ENCODE measurements at places on chromosomes 2 and 18.

DNA sequence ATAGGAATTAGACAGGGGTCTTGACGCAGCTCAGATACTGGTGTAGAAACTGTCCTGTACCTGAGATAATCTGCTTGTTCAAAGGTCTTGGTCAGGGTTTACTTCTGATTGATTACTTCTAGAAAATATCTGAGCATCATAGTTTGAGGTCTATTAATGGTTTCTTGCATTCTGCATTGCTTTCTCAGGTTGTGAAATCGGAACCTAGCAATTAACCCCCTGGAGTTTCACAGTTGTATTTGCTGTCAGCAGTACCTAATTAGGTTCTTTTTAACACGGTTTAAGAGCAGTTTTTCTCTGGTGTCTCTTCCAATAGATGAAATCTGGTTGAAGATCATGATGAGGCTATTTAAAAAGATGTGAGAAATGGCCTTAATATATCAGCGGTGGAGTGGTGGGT lies 428.6 kb upstream of the SYT4 start:
- no peak for DNase-seq

- peak; percentile 16 for DNase-seq
Observed at GRCh38 chr2:171523088-171524017, 1.1 kb downstream of the CYBRD1 start.

GRCh38 chr18:23629444-23629946 lies 33.2 kb downstream of the ANKRD29 start:
- DNase-seq, result no peak

DNA sequence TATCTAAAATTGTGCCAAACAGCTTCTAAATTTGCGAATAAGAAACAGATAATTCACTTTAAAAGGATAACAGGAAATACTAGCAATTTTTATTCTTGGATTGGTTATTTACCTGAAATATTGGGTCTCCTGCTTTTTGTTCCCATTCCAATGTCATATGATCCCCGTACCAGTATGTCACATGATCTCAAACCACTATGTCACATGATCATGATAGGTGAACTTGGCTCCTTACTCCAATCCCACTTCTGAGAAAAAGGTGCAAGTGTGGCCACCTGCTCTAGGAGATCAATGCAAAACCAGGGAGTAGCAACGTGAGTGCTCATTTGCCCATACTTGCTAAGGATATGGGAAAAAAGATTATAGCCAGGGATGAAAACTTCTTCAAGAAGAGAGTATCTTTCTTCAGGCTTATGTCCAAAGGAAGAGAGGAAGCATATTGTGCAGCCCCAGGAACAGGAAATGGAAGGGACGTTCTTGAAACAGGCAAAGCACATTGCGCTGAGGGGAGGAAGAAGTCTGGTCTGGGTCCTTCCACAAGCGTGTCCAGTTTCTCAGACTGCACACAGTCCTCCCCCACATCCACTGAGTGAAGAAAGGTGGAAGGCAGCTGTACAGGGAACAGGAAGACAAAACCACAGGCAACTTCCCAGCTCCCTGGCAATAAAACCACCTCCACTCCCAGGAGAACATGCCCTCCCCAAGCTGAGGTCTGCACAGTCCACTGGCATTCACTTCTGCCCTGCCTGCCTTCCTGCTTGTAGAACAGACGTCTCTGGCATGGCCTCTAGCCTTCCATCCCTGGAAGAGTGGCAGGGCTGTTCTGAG lies at the start of gene LYG2:
Gene LYG2, minus strand, starts transcription at position 176 of the 828 bp plus-strand sequence. CDS start 1,406 bp downstream, outside the sequence.
- DNase-seq, result no peak

DNA sequence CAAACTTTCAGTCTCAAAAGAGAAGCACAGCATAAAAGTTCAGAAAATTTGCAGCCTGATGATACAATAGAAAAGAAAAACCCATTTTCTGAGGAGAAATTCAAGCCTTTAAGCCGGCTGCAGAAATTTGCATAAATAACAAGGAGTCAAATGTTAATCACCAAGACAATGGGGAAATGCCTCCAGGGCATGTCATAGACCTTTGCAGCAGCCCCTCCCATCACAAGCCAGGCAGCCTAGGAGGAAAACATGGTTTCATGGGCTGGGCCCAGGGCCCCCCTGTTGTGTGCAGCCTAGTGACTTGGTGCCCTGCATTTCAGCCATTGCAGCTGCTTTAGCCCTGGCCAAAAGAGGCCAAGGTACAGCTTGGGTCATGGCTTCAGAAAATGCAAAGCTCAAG lies 54.1 kb upstream of the CAVIN2 start:
- DNase-seq, result no peak
